ENCODE measurements at places on chromosomes 11 and 22. TPM values are rescaled to one million over a fixed set of nuclear protein-coding genes. Genes with fewer than 3 reads are reported as not detected.

The OPCML gene
- not detected for total RNA-seq

The ROBO4 gene
- total RNA-seq = 745 TPM

The TYR gene
- total RNA-seq = 0.29 TPM

The KCNJ1 gene
- 0.33 TPM for total RNA-seq

The OR8D2 gene
- total RNA-seq = not detected

The KRTAP5-8 gene
- not detected for total RNA-seq

The ANO9 gene
- 0.33 TPM for total RNA-seq

The NPTXR gene
- total RNA-seq = 0.38 TPM

The ADAMTS15 gene
- 2.3 TPM for total RNA-seq

The FDXACB1 gene
- total RNA-seq = 2.1 TPM

The MFRP gene
- under 0.01 TPM for total RNA-seq

The PRSS23 gene
- 454 TPM for total RNA-seq

The PRG3 gene
- total RNA-seq = not detected

The CAVIN3 gene
- total RNA-seq = 346 TPM

The PKP3 gene
- total RNA-seq = 0.86 TPM

The CBLIF gene
- not detected for total RNA-seq

The OR52I1 gene
- total RNA-seq = not detected

The RTL10 gene
- total RNA-seq = 29.7 TPM

The KRTAP5-1 gene
- total RNA-seq = not detected

The ANGPTL5 gene
- total RNA-seq = 0.19 TPM

The BBOX1 gene
- not detected for total RNA-seq
